ENCODE measurements at places on chromosomes 3 and 15.

DNA sequence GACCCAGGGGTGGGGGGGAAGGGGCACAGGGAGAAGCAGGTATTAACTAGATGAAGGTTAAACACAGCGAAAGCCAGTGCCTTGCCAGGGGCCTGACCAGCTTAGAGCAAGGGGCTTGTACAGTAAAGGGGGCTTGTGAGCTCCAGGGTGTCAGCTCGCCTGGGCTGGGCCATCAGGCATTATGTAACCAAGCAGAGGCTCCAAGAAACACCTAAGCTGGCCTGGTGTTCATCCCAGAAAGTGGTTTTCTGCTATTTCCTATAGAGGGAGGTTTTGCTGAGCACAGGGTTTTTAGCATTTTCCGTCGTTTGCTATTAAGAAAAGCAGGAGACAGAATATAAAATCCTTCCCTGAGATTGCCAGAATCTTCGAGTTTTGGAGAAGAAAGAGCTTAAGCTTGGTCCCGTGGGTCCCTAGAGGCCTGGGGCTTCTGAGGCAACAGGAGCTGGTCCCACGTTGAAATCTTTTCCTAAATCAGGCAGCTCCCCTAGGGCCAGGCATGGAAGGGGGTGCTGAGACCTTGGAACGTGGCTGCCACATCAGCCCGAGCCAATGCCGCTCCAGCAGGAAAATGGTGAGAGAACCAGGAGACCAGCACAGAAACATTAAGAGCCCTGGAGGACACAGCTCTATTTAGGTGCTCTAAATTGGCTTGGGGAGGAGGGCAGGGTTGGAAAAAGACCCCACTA, 71.4 kb downstream of the ISG20 start:
- no peak for DNase-seq

DNA sequence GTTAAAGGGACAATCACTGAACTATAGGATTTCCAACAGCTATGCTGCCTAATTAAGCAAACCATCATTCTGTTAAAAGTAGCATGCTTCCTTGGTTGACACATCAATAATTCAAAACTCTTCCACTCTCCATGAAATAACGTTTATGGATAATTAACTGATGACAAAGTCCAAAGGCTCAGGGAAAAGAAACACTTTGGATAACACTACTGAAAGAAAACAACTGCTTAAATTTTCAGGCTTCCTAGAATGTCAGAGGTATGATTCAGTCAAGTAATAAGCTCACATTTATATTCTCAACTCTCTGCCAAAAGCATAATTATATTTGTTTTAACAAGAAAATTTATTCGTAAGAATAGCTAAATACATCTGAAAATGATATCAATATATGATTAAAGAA, 49.6 kb downstream of the WDR72 start:
- no peak for DNase-seq

- DNase-seq = no peak
These were observed 203.3 kb upstream of the LRRFIP2 start for GRCh38 chr3:37377670-37378069.

DNA sequence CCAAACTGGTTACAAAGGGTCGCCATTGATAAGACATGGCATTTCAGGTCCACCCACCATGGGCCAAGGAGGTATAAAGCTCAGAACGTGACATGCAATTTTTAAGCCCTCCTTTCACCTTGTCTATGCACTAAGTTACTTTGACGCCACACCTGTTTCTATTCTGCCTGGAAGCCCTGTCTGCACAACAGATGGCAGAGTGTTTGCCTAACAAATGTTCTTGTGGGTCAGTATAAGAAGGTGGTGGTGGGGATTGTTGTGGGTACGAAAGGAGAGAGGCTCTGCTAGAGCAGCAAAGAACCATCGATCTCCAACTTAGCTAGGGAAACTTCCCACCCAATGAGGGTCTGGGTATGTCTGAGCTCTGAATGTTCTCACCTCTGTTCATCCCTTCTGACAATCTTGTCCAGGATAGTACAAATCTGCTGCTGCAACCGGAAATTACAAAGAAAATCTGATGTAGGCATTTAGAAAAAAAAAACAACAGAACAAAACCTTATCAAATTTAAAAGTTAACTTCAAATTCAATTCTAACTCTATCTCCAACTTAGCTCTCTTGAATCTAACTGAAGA, 945.0 kb upstream of the CFAP20DC start:
- DNase-seq = no peak

DNA sequence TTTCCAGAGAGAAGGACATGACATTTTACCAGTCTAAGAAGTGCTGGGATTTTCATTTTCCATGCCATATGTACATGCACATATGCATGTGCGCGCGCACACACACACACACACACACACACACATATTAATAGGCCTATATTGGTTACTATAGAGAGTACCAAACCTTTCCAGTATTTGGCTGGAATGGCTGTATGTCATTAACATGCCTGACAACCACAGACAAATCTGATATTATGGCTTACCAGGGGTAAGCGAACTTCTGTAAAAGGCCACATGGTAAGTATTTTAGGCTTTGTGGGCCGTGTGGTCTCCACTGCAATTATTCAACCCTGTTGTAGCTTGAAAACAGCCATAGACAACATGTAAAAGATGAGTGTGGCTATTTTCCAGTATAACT, 97.2 kb upstream of the TSPAN3 start:
- DNase-seq = no peak

DNA sequence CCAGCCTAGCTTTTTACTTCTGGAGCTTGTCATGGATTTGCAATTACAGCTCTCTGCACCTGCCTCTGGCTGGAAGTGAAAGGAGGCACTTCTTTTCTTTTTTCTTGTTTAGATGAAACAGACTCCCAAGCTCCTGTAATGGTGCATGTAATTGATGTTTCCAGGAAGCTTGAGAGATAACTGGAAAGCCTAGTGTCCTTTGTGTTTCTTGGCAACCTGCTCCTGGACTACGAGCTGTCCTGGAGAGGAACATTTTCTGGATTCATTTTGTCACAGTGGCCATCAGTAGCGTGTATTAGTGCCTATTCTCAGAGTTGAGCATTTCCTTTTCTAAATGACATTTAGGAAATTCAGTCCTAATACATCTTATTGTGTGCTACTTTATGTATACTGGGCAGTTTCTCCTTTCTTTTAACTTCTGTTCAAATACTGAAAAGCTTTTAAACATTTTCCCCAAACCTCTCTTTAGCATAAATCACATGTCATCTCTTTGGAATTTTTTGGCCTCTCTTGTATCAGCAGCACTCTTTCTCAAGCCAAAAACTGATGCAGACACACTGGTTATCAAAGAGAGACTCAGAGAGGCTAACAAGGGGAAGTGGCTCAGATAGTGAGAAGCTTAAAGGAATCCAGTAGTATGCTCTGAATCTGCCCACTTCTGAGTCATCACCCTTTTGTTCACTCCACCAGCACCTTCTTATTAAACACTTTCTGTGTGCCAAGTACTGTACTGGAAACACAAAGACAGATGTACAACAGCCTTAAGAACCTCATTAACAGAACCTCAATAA, 62.6 kb upstream of the SLC2A2 start:
- DNase-seq = peak; percentile 91

DNA sequence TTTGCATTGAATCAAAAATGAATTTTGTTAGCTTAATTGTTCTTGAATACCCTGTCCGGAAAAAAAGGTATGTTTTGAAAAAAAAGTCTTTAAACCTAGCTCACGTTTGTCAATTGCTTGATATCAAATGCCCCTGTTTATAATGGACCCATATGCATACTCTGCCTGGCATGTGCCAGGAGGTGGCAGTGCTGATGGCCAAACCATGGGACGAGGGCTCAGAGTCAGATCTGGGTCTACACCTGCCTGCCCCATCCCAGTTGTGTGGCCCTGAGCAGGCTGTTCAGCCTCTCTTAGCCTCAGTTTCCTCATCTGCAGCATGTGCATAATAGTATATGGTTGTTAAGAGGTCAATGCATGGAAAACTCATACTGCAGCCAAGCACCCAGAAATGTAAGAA, 38.8 kb downstream of the PRKCD start:
- no peak for DNase-seq

GRCh38 chr3:132735589-132735988, 13.4 kb upstream of the NPHP3 start:
- no peak for DNase-seq

- DNase-seq = no peak
These were observed 11.1 kb upstream of the PTPN9 start for GRCh38 chr15:75590239-75590638.

- DNase-seq = no peak
These were observed 20.1 kb downstream of the SLC12A8 start for GRCh38 chr3:125192190-125193035.

DNA sequence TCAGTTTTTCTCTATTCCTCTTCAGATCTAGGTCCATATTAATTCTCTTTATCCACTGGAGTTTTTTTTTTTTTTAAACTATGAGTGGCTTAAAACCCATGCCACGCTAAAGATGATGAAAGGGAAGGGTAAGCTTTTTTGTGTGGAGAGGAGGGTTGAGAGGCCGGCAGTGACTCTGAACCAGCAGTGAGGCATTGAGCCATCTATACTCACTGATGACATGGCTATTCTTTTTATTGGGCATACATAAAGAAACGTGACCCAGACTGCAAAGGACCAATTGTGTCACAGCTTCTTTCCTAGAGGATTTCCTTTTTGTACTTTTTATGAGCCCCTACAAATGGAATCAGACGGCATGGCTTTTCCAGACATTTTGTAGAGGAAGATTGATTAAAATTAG, 662.2 kb downstream of the AGBL1 start:
- DNase-seq = no peak

- no peak for DNase-seq
These were observed at the start of gene UBAP1L for GRCh38 chr15:65115086-65115485. Gene UBAP1L, minus strand, starts transcription at chr15:65115200. Its CDS starts 8,985 bp downstream, at chr15:65106215.

GRCh38 chr15:84783493-84784251, 33.5 kb upstream of the ALPK3 start:
- DNase-seq = no peak

DNA sequence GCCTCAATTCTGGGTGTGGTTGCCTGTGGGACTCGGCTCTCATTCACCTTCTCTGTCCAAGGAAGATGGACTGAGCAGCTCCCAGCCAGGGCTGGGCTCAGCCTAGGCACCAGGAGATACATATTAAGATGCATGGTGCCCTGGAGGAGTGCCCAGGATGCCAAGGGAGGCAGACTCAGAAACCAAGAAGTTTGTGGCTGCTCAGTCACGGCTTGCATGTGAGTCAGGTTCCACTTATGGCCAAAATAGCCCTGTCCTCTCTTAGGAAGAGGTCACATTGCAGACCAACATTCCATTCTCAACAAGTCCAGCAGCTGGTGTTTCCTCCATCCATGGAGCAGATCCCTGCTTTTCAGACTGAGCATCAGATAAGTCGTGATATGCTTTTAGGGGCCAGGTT, 21.8 kb downstream of the CDCP1 start:
- peak; percentile 95 for DNase-seq

- no peak for DNase-seq
These were observed 230.7 kb upstream of the RBMS3 start for GRCh38 chr3:29050155-29050554.

- DNase-seq = no peak
These were observed 10.8 kb upstream of the VILL start for GRCh38 chr3:37979541-37980461.

GRCh38 chr15:98282656-98283332, 322.3 kb downstream of the ARRDC4 start:
- no peak for DNase-seq

DNA sequence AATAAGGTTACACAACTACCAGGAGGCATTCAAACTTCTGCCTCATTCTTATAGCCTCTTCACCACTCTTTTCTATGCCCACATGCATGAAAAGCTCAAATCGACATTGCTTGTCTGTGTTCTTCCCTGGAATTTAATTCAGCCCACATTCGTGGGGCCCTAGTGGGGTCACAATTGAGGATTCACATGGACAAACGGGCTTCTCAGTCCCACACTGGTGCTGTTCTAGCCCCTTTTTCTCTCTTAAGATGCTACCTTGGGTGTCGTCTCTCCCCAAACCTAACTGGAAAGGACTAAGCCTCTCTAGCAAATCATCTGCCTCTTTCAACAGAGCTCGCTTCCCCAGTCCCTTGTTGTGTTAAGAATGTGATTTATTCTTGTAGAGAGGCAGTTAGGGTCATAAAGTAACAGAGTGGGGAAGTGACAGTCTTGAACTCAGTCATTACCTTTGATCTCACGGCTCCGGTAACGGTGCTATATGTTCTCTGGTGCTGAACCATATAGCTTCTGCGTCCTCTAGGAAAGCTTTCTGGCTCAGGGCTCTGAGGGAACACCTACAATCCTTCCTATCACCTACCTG, 4.9 kb downstream of the LPP start:
- DNase-seq = no peak

DNA sequence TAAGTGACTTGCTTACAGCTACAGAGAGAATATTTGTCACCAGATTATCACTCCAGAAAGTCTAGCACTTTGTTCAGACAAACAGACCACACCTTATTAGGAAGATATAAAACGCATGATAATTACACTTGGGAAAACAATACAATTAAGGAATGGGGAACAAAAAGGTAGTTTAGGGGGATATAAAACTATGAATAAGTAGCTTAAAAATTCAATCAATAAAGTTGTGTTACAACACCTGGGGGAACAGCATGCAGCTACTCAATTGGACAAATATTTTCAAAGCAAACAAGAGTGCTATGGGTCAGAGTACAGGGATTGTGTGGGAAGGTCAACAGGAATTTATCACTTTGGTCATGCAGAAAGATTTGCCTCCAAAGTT, 15.1 kb downstream of the CLDN1 start:
- no peak for DNase-seq

DNA sequence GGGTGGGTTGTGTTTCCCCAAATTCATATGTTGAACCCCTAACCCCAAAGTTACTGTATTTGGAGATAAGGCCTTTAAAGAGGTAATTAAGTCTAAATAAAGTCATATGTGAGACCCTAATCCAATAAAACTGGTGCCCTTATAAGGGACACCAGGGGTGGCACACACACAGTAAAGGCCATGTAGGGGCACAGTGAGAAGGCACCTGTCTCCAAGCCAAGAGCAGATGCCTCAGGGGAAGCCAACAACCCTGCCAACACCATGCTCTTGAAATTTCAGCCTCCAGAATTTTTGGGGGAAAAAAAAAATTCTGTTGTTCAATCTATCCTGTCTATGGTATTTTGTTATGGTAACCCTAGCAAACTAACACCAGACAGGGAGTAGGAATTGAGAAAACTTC, 1.5 kb upstream of the GMNC start:
- DNase-seq = no peak

DNA sequence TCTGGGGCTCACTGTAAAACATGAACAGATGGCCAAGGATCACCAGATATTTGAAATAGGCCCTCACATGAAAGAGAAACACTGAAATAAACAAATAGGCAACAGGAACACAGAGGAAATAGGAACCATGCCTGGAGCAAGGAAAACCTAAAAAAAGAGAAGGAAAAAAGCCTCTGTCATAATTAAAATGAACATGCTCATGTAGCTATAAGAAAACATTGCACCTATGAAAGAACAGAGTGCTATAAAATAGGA, 102.4 kb downstream of the RAB11A start:
- no peak for DNase-seq

GRCh38 chr15:65130941-65131340, 2.7 kb downstream of the PDCD7 start:
- no peak for DNase-seq

GRCh38 chr3:190005343-190006113, 115.2 kb downstream of the P3H2 start:
- no peak for DNase-seq

Data from HS-5 (cell line).